ENCODE measurements at places on chromosomes 13 and 19.

DNA sequence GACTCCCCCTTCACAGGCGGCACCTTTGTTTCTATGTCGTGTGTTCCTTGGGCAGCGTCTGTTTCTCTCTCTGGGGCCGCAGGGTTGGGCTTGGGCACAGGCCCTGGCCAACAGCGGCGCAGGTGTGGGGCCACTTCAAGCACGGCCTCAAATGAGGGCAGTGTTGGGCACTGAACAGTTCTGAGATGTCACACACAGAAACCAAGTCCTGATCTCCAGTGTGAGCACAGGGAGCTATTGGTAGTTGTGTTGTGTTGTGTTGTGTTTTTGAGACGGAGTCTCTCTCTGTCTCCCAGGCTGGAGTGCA, 42.7 kb downstream of the GATAD2A start:
- no peak for DNase-seq

GRCh38 chr13:79780240-79780639, 299.3 kb downstream of the NDFIP2 start:
- no peak for DNase-seq

DNA sequence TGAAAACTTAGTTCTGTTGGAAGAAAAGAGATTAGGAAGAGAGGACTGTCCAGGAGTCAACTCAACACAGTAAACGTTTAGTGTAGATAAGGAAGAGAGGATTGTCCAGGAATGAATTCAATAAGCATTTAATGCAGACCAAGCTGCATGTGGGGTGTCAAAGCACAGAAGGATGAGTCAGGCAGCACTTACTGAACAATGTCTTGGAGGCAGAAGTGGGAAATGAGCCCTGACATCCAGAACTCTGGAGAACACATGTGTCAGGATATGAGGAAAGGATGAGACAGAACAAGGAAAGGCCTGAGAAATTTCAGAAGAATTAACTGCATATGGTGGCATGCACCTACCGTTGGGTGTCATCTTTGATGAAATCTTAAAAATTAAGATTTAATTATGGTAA, 429.2 kb upstream of the HTR2A start:
- no peak for DNase-seq

DNA sequence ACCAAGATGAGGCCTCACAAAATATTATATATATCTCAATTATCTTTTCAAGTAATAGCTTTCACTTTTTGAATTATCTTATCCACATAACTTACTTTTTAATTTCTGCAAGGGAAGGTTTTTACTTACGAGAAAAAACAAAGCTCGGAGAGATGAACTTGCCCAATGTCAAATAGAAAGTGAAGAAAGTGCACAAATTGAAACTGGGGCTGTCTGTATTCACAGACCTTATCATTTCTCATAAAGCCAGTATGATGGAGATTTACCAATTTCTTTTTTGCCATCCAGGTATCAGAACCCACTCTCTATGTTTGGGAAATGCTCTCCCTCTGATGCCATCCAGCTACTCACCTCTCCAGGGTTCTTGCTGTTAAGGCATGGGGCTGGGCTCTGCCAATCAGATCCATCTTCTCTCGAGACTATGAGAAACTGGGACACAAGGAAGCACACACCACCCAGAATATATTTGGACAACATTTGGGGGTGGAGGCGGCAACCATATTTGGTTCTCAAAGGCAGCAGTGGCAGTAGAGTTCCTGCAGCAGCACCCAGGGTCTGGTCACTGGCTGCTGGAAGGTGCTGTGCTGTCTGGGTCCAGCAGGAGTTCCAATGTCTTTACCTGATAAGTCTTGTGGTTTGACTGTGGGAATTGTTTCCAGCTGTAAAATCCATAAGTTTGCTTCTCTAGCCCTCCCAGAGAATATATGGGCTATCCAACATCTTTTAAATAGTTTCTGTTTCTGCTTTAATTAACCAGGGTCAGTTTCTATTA, 45.8 kb upstream of the SCEL start:
- DNase-seq = no peak

- DNase-seq = no peak
Measured at GRCh38 chr13:35472323-35472881, 4.1 kb downstream of the MAB21L1 start.

DNA sequence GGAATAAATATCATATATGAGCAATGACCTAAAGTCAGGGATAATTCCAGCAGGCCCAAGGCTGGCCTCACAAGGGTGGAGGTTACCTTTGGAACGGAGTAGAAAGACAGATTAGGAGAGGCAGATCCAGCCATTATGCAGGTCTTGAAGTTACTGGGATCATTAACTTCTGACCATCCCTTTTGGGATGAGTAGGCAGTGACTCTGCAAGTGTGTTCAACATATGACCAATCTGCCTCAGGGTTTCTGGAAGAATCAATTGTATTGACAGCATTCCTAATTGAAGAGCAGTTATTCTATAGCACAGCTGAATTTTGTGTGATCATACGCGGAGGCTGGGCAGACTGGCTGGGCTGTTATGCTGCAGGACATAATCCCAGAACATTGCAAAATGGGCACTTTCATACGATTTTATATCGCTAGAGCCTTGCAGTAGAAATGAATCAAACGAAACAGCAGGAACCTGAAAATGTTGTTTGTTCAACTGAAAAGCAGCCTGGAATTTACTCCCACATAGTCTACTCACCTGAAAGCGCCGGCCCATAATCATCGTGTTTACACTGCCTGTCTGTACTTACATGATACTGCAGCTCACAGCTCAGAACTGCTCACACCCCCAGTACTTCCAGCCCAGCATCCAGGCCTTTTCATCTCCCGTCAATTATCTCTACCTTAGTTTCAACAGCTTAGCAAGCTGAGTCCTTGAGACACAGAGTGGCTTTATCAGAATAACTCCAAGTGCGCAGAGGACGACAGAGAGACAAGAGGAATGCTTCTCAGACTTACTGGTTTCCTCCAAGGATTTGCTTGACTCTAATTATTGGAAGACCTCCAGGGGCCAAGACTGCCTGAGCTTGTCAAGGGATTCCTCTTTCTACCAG, 556.1 kb downstream of the EFNB2 start:
- DNase-seq = no peak

Measured in memory B cell (primary cell).